Upper lobe of right lung (tissue), 1 donor: ENCODE measurements at places on chromosomes 2 and 18.

- peak; percentile 83 for DNase-seq
These were observed 235.0 kb downstream of the MBD5 start for GRCh38 chr2:148255929-148256328.

GRCh38 chr2:1310866-1311265, 102.4 kb upstream of the TPO start:
- no peak for DNase-seq

DNA sequence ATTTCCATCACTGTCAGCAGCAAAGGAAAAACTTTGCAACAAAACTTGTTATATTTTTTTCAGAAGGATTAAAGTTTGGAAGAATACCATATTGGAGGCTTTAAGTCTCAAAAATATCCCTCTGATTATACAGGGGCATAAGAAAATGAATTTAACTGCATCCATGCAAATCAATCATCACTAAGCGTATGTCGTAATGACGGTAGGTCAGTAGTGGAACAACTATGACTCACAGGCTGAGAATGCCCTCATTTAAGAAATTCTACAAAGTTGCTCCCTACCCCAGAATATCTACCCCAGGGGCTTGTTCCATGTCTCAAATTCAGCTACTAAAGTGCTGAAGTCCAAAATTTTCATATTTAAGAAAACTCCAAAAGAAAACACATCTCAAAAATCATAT, 12.5 kb upstream of the NAB1 start:
- no peak for DNase-seq

DNA sequence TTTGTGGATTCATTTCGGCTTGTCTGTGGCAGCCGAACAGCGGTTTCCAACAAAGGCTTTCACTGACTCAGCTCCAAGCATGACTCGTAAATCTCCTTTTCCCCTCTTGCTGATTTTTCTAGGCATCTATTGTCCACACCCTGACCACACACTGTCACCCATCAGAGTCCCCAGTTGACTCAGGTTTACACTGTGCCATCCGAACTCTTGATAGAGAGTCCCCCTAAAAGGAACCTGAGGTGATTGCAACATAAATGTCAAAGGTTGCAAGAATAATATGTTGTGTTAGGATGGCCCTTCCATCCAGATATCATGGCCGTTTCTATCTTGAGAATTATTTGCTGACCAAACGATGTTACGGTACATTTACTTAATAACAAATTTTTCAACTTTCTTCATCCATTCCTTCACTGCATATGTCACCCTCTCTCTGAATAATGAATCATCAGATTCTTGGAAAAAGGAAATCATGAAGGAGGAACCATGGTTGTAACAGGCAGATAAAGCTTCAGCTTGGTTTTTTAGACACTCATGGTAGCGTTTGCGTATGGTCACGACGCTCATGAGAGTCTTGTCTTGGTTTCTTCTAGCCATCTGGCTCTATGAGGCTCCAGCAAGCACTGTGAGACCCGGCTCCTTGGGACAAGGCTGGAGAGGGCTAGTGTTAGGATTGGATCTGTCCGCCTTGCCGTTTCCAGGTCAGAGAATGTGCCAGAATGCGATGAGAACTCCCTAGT, 72.1 kb downstream of the NPAS2 start:
- no peak for DNase-seq

- peak; percentile 80 for DNase-seq
These were observed at the start of gene FBXO41 for GRCh38 chr2:73284296-73285158. Gene FBXO41, minus strand, starts transcription at chr2:73284478. Its CDS starts 14,848 bp downstream, at chr2:73269630.

DNA sequence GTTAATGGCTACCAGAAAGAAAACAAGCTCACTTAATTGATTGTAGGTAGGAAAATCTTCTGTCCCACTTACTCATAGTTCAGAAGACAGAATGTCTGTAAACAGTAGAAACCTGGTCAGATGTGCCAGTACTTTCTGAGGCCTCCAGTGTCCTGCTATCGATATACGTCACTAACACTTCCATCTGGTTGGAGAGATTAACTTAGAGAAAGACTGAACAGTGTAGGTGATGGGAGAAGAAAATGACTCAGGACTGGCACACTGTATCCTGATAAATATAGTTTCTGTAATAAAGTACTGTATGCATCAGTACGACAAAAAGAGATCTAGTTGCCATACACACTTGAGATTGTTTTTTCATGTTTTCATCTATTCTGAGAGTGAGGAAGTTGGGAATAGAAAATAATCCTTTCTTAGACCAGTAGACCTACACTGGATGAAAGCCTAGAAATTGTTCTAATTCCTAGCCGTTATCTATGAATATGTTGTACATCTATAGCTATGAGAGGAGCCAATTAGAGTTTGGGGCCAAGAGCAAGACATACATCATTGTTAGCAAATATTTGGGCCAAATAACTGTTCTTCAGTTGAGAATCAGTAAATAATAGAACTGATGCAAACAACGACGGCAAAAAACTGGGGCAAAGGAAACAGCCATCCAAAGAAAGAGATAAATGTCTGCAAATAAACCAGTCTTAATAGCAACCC, 105.9 kb downstream of the NAT8 start:
- no peak for DNase-seq

- no peak for DNase-seq
These were observed 6.4 kb upstream of the NPPC start for GRCh38 chr2:231932711-231932970.

DNA sequence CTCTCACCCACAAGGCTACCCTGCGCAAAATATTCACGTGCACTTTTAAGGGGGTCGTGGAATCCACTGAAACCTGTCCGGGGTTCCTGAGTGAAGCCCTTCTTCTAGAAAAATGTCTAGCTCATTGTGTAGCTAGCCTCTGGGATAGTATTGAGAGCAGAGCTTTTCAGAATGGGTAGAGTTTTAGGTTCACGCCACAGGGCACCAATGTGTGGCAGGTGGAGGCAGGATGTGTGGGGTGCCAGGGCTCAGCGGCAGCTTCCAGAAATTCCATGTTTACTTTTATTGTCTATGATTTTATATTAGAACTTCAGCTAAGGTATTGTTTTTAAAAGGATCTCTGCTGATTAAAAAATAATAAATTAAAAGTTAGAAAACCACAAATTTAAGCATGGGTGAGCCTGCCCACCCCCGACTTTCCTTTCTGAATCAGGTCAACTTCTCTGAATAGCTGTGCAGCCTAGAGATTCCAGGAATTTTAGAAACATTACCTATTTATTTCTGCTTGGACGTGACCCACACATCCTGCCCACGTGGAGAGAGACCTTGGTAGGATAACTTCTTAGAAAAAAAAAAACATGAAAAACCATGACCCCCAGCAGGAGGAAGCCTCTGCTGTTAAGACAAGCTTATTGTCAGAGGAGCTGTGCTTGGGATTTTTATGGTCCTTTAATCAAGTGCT, 163.7 kb downstream of the CTIF start:
- DNase-seq, result no peak

DNA sequence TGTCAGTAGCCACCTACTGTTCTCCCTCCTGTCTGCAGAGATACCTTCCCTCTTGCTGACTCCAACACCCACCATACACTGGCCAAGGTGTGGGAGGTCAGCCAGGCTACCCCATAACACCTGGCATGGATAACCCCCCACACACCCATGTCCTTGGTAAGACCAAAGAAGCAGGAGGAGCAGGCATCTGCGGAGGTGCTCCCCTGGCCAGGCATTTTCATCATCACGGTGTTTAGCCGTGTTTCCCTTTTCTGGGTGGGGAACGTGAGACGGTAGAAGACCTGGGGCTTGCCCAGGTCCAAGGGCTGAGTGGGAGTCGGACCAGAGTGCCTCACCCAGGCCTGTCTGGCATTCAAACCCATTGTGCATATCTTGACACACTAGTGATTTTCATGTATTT, 150.3 kb downstream of the SMAD7 start:
- peak; percentile 37 for DNase-seq

- DNase-seq, result peak; percentile 81
These were observed 514 bp downstream of the BCL2L11 start for GRCh38 chr2:111121028-111121827.

- DNase-seq, result no peak
These were observed 31.7 kb downstream of the INPP4A start for GRCh38 chr2:98476192-98476868.

DNA sequence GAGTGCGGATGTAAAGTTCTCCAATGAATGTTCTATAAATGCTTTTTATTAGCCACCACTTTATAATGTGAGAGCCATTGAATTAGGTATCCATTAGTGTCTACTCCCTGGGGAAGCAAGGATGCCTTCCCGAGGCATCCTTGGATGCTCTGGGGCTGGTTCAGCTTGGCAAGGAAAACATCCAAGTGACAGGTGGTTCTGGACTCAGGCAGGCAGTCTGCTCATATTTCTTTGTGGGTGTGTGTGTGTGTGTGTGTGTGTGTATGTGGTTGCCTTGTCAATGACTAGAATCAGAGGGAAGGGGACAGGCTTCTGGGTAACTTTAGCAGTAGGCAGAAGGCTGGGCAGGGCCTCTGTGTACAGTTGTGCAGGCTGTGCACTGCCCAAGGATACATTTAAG, 149.2 kb downstream of the TSN start:
- no peak for DNase-seq

GRCh38 chr18:13048061-13048595, 57.0 kb downstream of the CEP192 start:
- DNase-seq, result no peak
